ENCODE measurements at places on chromosomes 5 and 9.

DNA sequence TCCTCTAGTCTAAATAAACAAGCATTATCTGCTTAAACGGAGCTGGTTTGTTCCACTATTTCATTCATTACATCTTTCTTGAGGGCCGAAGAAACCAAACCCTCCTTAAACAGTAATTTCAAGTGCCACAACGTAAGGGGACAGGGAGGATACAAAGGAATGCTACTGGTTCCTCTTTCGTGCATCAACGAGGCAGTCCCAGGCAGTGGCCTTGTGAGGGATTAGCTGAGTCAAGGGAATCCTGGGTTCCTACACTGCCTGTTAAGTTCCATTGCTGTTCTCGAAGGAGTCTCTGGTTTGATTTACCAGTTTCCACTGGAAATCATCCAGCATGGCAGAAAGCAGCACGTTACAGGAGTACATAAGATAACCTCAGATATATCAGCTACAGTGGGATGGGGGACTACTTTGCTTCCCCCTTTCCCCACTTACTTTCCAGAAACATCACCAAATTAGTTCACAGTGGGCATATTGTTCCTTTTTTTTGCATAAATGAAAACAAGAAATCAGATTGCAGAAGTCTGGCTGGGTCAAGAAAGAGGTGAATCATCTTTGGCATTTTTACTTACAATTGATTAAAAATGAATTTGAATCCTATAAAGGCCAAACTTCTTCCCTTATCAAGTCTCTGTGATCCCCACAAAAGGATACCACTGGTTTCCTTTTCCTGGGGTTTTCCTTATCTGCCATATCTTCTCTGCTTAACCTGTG is 2.5 kb upstream of the RANBP3L start:
- DNase-seq, result no peak

GRCh38 chr5:137291031-137291430 is 208.1 kb downstream of the SPOCK1 start:
- DNase-seq, result no peak

GRCh38 chr9:3746296-3747275 is 220.8 kb upstream of the RFX3 start:
- no peak for DNase-seq

DNA sequence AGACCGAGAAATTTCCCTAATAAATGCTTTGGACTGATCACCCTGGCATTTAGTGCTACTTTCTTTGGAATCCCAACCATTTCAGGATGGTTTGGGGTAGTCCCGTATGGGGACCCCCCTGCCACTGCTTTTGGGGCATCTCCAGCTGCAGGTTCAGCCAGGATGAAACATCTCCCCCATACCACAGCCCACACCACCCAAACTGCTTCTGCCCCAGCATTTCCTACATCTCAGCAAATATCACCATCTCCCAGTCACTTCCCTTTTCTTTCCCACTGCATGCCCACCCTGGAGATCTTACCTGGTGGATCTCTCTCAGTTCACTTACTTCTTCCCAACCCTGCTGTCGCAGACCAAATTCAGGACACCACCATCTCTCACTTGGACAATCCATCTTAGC is 4.8 kb upstream of the P4HA2 start:
- DNase-seq, result no peak

Data from stimulated activated CD8-positive, alpha-beta memory T cell treated with anti-CD3 and anti-CD28 coated beads, Interleukin-15, amount 100 ng/mL, for 1 hour (primary cell).